ENCODE measurements at places on chromosomes 11 and 22.

GRCh38 chr11:73230931-73231330, 12.8 kb downstream of the P2RY2 start:
- no peak for DNase-seq

- DNase-seq, result no peak
These were observed 2.2 kb downstream of the CECR2 start for GRCh38 chr22:17371448-17371847.

GRCh38 chr11:130916238-130916855, at the start of gene SNX19:
Gene SNX19, minus strand, starts transcription at chr11:130916479. Its CDS starts 540 bp downstream, at chr11:130915939.
- peak; percentile 81 for DNase-seq

DNA sequence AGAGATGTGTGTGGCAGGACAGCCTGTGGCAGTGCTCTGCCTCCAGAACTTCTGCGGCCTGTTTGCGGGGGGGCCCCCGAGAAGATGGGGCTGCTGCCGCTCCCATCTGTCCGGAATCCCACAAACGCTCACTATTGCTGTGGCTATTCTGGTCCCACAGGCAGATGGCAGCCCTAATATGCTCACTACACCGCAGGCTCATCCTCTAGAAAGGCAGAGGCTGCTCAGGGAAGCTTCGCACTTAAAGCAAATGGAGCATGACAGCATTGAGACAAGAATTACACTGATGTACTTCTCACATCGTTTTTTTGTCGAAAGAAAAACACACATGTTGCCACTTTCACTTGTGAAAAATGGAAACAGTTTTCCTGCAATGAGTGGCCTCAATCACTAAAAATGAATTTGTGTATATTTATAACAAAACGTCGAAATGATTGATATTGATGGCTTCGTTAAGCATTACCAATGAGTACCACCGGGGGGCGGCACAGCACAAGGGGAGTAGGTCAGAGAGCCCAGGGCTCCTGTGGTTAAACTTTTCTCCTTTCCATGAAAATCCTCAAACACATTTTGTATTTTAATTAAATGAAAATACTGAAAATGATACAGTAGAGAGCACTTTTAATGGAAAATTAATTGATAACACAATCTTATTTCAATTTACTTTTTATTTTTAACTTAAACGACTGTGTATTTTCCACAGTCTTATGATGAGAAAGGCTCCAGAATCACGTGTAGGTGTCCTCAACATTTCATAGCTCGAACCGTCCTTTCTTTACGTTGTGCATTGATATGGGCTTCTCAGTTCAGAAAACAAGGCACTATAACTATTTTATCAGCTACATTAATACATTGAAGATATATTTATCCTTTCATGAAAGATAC, 69.1 kb downstream of the CTTN start:
- peak; percentile 22 for DNase-seq

GRCh38 chr11:122306831-122307391, 190.9 kb upstream of the BLID start:
- no peak for DNase-seq

- DNase-seq, result no peak
These were observed 148.3 kb upstream of the POU2AF2 start for GRCh38 chr11:111097191-111097590.

GRCh38 chr11:10450462-10451425, 4.3 kb upstream of the AMPD3 start:
- DNase-seq, result no peak

DNA sequence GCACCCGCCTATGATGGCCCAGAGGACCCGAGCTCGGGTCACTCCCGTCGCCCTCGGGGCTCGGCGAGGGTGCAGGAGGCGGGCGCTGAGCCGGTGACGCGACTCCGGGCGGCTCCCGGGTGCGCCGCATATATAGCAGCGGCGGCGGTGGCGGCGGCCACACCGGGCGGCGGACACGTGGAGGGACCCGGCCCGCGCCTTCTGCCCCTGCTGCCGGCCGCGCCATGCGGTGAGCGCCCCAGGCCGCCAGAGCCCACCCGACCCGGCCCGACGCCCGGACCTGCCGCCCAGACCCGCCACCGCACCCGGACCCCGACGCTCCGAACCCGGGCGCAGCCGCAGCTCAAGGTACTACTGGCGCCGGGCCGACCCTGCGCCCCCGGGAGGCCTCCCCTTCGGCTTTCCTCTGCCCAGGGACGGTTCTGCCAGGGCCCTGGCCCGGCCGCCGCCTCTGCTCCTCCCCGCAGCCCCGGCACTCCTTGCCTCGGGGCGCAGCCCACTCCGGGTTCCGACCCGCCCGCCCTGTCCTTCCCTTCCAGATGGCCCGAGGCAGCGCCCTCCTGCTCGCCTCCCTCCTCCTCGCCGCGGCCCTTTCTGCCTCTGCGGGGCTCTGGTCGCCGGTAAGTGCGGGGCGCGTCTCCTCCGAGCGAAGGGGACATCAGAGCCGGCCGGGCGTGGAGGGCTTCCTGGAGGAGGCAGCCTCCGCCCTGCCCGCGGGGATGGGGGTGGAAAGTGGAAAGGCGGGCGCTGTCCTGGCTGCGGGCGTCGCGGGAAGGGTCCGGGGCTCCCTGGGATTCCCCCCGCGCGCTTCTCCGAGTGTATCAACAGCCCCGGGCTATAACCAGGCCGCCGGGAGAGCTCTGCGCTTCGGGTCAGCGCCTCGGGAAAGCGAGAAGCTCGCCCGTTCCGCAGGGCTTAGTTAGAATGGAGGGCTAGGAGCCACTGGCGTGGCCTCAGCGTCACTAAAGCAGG, at the start of gene GAL:
Gene GAL (plus strand): TSS at position 160 of the 972 bp plus-strand sequence. CDS start 380 bp downstream, at position 540.
- DNase-seq, result no peak

DNA sequence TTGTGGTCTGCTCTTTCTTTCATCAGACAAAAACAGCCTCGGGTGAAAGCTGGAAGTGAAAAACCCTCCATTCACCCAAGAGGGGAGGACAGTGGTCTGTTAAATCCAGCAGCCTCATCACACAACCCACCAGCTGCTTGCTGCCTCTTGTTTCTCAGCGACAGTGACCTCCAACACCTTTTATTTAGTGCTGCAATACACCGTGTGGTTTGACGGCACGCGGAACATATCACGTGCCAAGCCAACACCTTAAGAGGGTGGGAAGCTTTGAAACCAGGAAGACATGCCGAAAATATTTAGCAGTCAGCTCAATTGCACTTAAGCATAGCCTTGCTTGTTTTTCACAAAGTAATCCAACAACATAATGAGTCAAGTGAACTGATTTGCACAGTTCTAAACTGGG, 39.8 kb upstream of the POGLUT3 start:
- DNase-seq, result no peak

Data from AML-193 (cell line).